ENCODE measurements at places on chromosomes 3 and 15.

DNA sequence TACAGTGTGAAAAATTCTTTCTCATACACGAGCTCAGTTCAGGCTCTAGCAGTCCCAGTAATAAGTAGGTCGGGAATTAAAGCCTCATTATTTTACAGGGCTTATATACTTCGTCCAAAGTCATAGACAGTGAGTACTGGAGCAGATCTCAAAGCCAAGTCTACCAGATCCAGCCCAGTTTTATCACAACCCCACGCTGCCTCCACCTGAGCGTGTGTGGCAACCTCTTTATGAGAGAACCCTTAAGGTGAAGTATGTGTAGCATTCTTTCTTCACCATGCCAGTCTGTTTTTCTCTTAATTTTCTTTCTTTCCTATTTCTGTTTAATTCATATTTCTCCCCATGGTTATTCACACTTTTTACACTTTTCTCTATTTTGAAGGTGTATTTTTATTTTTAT, 574.6 kb upstream of the ARPP21 start:
- no peak for DNase-seq

- no peak for DNase-seq
Measured at GRCh38 chr3:48514431-48515227, 10.7 kb upstream of the SHISA5 start.

DNA sequence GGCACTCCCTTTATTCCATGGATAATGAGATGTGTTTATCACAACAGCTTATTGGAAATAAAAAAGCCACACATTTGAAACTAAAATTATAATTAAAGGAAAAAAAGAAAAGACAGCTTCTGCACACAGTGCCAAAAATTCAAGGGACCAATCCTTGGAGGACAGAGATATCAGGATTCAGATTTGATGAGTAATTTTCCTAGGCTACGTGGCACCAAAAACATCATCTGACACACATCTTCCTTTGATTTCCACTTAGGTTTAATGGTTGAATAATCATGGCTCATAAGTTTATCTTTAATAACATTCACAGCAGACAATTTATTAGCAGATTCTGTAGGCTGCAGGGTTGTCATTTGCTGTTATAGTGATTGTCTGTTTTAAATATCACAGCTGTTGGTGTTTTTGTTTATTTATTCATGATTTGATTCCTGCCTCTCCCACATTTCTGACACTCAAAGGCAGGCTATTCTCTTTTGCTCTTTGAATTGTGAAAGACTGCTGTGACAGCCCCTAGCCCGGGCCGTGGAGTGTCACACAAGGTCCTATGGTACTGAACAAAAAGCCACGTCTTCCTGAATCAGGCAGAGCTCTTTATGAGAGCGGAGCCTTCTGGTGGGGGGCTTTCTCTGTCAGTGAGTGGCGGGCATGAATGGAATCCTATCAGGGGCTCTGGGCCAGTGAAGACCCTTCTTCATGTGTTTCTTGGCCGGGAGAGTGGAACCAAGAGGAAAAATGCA, 708.5 kb downstream of the SQOR start:
- no peak for DNase-seq

DNA sequence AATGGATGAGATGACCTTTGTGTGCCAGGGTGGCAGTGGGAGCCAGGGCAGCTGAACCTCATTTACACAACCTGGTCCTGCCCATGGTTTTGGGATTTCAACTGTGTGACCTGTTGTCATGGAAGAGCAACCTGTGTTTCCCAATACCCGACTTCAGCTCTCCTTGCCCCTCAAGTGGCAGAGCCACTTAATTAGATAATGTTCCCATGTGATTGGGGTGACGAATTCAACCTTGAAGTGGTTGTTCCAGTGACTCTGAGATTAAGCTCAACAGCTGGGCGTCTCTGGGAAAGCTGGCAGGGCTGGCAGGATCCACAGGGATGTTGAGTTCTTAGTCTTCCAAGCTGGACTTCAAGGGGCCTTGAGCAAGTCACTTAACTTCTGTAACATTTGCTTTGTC, 71.0 kb downstream of the THSD4 start:
- no peak for DNase-seq

DNA sequence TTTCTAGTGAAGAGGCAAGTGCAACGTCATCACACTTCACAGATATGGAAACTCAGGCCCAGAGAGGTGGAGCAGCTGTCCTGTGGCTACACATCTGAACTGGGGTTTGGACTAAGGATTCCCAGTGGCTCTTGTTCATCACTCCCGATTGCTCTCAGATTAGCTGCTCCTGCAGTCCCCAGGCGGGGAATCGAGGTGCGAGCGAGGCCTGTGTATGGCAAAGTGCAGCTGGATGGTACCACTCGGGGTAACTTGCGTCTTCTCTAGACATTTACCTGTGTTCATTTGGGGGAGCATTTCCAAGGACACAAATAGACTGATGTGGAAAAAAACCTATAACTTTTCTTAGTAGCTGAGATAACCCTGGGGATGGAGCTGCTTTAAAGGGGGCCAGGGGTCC, 45.9 kb upstream of the TRPM1 start:
- no peak for DNase-seq

DNA sequence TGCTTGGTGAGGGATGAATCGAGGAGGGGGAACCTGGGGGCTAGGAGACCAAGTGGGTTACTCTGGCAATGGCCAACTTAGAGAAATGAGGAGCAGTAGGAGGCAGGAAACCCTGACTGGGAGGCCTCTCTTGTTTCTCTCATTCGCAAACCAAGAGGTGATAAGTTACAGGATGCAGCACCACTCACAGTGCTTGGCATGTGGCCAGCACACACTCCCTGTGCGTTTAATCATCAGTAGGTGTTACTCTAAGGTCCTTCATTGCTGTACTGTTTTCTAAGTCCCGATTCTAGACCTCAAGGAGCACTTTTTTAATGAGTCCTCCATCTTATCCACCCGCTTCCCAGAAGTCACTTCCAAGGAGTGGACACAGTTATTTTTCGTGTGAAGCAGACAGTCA, 314.1 kb upstream of the TRIM42 start:
- DNase-seq, result no peak

DNA sequence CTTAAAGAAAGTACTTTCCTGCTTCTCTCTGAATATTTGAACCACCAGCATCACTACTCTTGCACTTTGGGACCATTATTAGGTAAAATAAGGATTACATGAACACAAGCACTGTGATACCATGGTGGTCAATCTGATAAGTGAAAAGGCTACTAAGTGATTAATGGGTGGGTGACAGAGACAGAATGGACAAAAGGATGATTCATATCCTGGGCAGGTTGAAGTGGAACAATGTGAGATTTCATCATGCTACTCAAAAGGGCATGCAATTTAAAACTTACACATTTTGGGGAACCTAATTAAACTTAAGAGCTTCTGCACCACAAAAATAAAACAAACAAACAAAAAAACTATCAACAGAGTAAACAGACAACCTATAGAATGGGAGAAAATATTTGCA, 172.0 kb upstream of the CD96 start:
- DNase-seq, result peak; percentile 23

- no peak for DNase-seq
Measured at GRCh38 chr15:93358166-93359059, 269.4 kb upstream of the RGMA start.

DNA sequence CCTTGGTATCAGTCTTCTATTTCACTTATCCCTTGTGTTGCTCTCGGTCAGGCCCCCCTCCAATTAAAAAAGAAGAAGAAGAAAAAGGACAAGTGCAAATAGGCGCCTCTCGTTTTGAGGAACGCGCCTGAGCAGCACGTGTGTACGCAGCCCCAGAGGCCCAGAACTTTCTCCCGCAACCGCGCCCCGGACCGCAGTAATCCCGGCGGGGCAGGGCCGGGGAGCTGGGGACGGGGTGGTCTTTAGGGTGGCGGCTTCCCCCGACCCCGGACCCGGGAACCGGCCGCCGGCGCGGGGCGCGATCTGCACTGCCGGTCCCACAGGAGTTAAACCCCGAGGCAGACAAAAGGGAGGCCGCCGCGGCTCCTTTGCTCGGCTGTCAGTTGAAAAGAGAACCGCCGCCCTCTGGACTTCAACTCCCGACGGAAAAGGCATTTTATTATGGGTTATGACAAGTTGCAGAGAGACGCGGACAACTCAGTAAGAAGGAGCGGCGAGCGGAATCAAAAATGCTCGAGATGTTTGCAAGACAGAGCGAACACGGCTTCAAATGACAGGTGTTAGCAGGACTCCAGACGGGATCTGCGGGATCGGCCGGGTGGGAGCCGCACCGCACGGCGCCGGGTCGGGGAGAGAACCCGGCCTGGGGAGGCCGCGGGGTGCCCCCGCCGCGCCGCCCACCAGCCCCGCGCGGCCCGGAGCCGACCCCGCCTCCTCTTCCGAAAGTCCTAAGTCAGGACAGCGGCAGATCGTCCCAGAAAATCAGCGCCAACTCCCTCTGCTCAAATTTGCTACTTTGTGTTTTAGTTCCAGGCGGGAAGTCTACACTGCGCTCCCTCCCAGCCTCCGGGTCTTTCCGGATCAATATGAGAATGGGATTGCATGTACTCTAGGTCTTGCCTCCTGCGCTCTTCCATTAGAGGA, 79.0 kb downstream of the NR2F2 start:
- DNase-seq, result no peak

DNA sequence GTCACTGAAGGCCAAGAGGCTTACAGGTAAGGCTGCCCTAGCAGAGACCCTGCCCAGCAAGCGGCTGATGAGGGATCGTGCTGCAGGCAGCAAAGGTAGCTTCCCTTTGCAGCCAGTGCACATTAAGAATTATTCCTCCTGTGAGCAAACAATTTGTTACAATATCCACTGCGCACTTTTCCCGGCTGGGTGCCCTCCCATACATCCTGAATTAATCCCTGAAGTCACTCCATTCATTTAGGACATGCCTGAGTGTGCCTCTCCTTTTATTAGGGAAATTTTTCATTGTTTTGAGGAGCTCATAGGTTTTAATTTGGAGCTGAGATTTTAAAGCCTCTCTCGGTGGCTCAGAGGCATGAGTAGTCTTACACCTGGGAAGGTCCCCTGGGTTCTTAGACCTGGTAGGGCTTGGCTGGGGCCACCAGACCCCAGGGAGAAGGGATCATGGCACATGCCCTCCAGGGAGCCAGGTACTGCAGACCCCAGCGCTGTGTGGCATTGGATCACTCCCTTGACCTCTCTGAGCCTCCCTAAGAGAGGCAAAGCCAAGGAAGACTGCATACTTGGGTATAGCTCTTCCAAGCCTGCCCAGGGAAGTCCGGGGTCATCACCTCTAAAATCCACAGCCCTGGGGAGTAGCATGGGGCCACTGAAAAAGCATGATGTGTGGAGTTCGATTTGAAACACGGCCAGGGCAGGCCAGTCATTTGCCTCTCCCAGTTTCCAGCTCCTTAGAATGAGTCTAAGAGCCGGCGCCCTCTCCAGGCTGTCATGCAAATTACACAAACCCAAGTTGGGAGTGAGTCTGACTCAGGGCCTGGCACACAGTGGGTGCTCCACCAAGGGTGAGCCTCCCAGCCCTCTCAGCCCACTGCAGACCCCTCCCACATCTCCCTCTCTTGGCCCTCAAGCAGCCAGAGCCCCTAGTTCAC, 151.9 kb upstream of the LINGO1 start:
- DNase-seq, result peak; percentile 33

DNA sequence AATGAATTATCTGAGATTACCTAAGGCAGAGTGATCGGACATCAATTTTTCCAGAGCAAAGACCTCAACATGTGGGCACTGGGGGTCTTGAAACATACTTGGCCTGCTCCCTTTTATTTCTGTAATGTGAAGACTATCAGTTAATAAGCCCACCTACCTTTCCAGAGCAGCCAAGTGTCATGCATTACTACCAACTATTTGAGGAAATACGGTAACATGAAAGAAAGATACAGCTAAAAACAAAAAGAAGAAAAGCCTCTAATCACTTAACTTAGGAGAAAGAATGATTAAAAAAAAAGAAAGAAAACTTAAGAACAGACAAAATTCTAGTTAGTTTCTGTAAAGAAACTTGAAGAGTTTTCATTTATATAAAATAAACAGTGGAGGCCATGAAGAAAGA, 73.9 kb downstream of the BTLA start:
- no peak for DNase-seq

DNA sequence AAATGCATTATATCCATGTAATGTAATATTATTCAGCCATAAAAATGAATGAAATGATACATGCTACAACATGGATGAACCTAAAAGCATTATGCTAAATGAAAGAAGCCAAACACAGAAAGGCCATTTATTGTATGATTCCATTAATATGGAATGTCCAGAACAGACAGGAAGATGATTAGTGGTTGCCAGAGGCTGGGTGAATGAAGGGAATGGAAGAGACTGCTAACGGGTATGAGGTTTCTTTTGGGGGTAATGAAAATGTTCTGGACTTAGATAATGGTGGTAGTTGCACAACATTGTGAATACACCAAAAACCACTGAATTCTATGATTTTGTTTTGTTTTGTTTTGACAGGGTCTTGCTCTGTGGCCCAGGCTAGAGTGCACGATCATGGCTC, 61.6 kb upstream of the MAP4 start:
- peak; percentile 43 for DNase-seq

DNA sequence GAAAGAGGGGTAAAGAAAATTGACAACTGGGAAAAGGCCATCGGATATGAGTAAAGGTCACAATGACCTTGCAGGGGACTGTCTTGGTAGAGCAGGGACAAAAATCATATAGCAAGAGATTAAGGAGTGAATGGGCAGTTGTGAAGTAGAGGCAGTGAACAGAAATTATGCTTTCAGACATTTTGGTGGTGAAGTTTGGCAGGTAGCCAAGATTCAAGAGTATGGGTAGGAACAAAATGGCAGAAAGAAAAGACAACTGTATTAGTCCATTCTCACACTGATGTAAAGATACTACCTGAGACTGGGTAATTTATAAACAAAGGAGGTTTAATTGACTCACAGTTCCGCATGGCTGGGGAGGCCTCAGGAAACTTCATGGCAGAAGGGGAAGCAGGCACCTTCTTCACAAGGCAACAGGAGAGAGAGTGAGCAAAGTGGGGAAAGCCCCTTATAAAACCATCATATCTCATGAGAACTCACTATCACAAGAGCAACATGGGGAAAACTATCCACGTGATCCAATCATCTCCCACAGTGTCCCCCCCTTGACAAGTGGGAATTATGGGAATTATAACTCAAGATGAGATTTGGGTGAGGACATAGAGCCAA, 84.0 kb downstream of the CGNL1 start:
- no peak for DNase-seq

DNA sequence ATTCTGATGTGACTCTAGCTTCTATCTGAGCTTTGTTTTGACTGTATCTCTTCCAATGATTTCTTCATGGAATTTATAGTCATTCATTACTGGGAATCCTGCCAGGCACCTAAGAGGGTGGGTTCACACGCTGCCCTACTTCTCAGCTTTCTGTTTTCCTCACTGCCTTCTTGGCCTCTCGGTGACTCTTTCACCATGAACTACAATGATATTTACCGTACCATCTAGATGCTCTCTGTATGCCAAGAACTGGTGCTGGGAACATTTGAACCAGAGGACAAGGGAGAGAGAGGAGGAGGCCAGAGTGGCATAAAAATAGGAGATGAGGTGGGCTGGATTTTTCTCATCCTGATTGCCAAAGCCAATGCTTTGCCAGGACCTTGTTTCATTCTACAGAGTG, 280.0 kb upstream of the P2RY1 start:
- peak; percentile 76 for DNase-seq

DNA sequence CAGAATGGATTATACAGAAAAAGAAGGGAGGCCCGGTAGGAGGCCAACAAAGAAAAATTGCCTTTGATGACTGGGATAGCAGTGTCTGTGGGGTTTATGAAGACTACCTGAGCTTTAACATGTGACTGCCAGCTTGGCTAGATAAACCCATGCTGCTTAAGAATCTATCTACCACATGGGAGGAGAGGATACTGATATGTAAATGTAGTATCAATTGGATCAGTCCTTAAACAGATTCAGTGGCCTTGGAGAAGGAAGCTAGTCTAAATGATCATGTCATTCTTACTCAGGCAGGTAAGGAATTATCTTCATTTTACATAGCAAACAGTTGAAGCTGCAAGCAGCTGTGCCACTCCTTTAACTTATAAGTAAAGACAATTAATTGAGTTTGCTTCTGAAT, 50.0 kb upstream of the SYNPR start:
- no peak for DNase-seq
